Thoracic aorta (tissue), 2 donors: ENCODE measurements at places on chromosomes 7 and 10. TPM values are rescaled to one million over a fixed set of nuclear protein-coding genes. Genes with fewer than 3 reads are reported as not detected.

- no peak for DNase-seq
Measured at GRCh38 chr7:85234730-85235129, 47.9 kb upstream of the SEMA3D start.

DNA sequence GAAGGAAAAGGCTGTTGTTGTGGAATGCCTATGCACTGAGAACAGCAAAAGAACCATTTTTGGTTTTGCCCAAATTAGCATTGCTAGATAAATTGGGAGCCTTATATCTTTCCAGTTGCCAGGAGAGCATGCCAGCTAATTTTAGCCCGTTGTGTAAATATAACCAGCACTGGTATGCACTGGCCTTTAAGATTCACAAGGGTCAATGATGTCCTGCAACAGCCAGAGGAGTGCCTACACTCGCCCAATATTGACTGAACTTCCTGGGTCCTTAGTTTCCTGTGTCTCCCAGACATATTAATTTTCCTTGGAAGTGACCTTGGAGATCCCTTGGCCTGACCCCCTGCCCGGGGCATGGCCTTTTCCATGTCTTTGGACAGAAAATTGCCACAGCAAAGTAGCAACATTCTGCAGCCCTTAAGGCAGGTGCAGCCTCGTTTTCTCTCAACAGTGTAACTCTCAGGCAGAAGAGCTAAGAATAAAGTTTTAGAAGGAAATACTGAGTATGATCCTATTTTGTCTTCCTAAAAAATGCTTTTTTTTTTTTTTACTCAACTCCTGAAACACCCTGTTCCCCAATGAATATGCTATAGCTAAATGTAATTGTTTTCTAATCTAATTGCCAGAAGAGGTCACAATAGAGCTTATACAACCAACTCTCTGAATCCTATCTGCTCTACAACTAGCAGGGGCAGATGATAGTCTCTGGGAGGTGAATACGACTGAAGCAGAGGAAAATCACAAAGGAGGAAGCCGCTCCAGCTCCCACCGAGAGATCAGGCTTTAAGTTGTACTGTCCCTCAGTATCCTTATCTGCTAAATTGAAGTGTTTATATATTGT is 131.9 kb upstream of the PCGF5 start:
- no peak for DNase-seq

GRCh38 chr7:20327055-20327454 is 3.6 kb upstream of the ITGB8 start:
- no peak for DNase-seq

KAZALD1 gene
- total RNA-seq, result 30.0 TPM

DNA sequence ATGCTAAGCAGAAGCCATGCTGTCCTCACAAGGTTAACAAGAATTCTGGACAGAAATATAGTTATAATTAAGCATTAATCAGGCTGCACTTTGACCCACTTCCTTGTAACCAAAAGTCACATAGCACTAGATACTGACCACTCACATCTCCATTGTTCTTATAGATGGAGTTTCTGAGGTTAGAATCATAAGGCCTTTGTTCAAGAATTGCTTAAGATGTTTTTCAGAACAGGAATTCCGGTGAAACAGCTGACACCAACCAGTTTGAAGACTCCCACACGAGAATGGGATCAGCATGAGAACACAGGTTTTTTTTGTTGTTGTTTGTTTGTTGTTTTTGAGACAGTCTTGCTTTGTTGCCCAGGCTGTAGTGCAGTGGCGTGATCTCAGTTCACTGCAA is 488.3 kb upstream of the NRP1 start:
- DNase-seq, result no peak

DNA sequence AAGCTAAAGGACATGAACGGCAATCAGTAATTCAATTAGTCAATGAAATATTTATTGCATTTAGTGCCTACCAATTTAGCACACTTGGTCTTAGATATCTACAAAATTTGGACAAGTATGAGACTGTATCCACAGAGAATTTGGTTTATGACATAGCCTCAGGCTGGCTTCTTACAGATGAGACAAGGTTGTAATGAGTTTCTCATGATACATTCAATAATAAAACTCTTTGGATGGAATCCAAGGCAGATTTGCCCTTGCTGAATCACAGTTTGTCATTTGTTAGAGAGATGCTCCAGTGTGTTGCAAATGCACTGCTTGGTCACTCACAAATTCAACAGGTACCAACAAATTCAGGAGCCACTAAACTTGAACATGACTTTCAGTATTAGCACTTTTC is 162.5 kb downstream of the GPR37 start:
- no peak for DNase-seq

NFKB2 gene
- 26.8 TPM for total RNA-seq

ASB10 gene
- total RNA-seq, result not detected

GPR146 gene
- total RNA-seq, result 20.3 TPM

DNA sequence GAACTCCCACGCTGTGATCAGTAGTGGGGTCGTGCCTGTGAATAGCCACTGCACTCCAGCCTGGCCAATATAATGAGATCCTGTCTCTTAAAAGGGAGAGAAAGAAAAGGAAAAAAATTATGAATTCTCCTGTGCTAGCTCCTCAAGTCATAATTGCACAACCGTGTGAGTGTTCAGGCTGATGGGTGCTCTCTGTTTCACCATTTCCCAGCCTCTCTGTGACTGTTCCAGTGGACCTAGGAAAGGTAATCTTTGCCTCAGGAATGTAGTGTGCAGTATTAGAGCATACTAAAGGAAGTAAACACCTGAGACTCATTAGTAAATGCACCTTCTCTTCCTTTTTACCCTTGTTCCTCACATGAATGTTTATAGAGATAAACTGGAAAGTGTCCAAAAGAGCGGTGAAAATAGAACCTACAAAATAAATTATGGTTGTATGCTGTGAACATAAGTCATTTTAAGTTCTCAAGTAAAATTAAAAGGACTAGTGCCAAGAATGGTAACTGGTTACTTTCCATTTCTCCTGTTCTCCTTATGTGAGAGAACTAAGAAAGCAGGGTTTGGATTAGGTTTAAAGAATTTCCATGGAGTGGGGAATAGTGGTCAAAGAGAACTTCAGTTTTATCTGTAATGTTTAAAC is 42.7 kb downstream of the INPP5F start:
- no peak for DNase-seq

YAE1 gene
- total RNA-seq, result 11.9 TPM

SAP25 gene
- 0.81 TPM for total RNA-seq

DNA sequence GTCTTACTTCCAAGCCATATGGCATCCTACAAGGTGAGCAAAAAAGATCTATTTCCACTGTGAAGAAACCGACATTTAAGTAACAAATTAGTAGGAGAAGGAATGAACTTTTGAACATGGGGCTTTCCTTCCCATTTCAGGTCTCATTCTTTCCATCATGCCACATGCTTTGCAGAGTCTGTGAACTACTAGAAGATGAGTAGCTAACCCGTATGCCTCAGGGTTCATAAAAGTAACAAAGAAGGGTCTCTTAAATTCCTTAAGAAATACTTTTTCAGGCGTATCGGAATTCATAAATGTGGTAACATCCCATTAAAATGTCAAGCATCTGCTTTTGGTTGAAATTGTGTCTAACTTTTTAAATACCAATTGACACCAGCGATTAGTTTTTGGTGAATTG is 81.3 kb upstream of the TNS3 start:
- DNase-seq, result no peak

CHAT gene
- not detected for total RNA-seq

DNA sequence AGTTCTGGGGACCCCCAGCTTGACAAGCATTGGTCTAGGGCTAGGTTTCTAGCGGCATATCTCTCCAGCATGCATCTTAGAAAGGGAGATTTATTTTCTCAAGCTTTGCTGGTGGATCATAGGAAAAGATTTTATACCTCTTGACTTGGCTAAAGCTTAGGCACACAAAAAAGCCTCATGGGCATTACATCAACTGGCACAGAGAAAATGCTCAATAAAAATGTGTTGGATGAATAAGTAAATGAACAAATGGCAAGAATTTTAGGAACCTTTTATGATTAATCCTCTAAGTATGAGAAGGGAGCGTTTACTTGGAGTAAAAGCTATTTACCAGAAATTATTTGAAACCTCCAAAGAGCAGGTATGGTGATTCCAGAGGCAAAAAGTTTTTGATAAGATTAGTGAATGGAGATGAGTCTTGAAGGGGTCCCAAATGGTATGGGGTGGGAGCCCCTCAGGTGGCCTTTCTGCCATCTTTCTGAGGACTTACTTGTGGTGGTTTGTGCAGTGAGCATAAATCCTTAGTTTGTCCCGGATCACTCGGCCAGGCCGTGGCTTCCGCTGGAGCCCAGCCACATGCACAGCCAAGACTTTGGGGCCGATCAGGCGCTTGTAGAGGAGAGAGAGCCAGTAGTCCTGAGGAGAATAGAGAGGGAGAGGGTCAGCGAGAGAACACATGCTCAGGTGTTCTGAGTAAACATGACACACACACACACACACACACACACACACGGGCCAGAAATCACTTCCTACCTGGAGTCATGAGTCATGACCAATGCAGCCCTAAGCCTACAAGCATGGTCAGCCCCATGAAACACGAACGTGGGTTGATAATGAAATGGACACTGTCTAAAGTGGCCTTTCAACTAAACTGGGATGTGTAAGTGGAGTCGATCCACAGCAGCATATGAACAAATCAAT is 43.1 kb upstream of the HPS1 start:
- DNase-seq, result no peak

- no peak for DNase-seq
Measured at GRCh38 chr7:139396323-139396951, 36.7 kb downstream of the LUC7L2 start.

- DNase-seq, result no peak
Measured at GRCh38 chr10:104582602-104582951, 58.5 kb upstream of the SORCS3 start.

GRCh38 chr10:113069595-113069994 is 119.5 kb downstream of the TCF7L2 start:
- no peak for DNase-seq

GRCh38 chr7:73431041-73431835 is 2.3 kb upstream of the FZD9 start:
- DNase-seq, result no peak

PRRT4 gene
- total RNA-seq, result 3.7 TPM

DNA sequence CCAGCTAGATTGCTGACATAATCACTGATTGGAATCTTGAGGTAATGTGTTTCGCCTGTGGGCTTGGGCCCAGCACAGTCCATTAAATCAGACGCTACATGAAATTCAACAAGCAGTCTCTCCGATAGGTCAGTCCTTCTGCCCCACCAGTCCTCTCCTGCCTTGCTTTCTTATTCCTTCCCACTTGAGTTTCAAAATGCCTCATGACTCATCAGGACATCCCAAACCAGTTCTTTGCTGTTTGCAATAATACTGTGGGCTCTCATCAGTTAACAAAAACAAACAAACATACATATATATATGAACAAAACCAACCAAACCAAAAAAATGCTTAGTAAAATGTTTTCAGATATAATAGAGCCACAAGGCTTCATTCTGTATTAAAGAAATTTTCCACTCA is 599.0 kb downstream of the SORCS1 start:
- no peak for DNase-seq

- DNase-seq, result no peak
Measured at GRCh38 chr7:152354061-152354460, 81.7 kb downstream of the KMT2C start.

- no peak for DNase-seq
Measured at GRCh38 chr7:139995017-139995915, 67.5 kb downstream of the PARP12 start.

DNA sequence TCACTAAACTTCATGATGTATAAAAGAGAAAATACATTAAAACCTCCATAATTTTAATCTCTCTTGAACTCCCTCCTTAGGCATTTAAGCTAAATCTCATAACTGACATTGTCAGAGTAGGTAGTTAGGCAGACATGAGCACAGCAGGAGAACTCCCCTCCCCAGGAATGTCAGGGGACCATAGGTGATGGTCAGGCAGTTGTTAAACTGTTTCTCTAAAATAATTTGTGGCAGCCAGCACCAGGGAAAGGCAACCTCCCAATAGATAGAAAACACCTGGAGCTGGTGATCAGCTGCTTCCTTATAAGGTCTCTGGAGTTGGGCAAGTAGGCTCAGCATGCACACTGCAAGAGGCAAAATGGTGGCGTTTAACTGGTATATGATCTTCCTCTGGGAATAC is 73.0 kb downstream of the TPK1 start:
- no peak for DNase-seq

GRCh38 chr7:50166997-50167965 is 74.2 kb upstream of the ZPBP start:
- DNase-seq, result no peak

DNA sequence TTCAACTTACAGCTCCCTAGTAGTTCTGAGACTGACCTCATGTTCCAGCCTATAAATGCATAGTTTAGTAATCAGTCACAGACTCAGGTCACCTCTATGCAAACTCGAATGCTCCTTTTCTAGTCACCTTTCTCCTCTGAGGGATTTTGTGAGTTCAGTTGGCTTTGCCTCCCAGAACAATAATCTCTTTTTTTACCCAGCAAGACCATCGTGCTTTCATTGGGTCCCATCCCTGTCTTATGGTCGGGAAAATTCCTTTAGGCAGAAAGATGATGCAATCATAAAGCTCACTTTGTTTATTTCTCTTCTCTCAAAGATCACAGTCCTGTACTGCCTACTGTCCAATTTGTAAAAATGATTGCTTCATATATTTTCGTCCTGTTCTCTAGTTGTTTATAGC is 38.4 kb downstream of the TWIST1 start:
- DNase-seq, result no peak

UCMA gene
- total RNA-seq, result not detected

DNA sequence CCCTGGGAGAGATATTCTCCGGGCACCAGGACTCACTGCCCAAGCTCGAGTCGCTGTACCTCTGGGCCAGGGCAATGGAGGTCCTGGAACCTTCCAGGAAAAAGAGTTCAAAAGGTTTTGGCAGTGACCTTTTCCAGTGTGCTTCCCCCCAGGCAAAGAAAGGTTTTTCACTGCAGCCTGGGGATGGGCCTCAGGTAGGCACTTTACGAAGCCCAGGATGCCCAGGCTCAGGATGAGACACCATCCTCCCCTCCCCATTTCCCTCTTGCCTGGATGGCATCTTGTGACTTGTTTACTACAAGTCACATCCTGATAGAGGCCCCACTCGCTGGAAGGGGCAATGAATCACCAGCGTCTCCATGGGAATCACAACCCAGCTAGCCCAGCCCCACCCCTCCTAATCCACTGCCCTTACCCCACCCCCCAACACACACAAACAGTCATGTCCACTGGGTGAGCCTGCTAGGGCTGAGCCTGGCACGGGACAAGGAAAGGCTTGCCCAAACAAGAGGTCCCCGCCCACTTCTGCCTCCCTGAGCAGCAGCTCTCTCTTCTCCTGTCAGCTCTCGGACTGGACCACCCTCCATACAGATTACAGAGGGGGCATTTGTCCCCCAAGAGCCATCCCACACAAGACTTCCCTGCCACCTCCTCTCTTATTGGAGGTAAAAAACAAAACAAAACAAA is 93.8 kb upstream of the SMNDC1 start:
- DNase-seq, result peak; percentile 33

CALCR gene
- not detected for total RNA-seq

DNA sequence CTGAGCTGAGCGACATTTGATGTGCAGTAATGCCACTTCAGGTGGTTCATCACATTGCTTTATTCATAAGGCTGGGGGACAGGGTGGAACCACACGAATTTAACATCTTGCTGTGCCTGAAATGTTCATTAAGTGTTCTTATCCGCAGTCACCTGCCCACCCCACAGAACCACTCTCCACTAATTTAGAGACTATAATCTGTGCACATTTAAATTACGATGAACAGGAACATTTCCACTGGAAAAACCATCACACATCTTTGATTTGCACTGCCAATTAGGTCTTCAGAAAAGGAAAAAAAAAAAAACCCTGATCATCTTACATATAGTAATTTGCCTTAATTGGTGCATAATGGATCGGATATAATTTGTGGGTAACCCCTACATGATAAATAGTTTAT is 2.3 kb downstream of the CDCA7L start:
- DNase-seq, result no peak
